ENCODE measurements at places on chromosomes 16 and 17.

DNA sequence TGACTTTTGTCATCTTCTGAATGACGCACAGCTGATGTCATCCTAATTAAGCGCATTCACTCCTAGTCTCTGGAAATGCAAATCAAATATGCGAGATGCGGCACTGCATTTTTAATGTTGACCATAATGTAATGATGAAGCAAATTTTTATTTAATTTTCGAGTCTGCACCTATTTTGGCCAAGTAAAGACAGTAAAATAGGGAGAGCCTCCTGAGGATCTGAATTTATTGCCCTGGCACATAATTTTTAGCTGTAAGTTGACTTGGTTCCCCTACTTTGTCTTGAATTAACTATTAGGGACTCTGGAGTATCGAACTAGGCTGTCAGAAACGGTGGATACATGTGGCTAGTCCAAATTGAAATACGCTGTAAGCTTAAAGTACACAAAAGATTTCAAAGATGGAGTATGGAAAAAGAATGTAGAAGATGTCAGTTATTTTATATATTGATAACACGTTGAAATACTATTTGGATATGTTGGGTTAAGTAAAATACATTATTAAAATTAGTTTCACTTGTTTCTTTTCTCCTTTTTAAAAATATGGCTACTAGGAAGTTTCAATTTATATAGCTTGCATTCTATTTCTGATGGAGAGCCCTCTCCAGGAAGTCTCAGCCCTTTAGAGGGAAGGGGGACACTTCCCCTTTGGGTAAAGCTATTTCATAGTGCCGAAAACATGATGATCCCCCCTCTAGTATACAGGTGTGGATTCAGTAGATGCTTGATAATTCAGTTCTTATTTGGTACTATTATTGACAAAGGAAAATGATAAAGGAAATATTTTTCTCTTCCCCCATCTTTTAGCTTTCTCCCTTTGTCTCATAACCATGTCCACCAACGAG lies 991 bp downstream of the KPNA2 start:
- DNase-seq: no peak

DNA sequence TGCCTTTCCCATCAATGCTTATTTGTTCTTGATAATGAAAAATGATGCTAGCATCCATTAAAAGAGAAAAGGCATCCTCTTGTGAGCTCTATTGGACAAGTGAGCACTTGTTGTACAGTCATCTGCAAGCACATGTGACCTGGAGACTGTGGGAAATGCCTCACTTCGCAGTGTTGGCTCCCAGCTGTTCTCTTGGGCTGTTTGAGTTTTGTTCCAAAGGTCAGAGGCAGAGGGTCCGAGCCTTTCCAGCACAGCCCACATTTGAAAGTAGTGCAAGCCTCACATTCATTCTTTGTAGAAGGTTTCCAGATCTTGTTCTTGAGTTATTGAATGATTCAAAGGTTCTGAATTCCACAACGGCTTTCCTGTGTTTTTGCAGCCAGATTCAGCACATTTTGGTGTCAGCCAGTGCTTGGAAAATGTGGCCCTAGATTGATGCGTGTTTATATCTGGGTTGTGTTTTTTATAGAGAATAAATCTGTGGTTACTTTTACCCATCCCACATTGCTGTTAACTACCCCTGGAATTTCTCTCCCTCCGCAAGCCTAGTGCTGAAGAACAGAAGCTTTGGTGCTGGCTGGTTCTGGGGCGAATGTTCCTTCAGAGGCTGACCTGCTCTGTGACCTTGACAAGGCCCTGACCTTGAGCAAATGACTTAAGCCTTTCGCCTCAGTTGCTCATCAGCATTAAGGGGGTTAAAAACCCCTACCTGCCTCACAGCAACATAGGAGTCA lies 49.8 kb downstream of the CDH1 start:
- DNase-seq: no peak

DNA sequence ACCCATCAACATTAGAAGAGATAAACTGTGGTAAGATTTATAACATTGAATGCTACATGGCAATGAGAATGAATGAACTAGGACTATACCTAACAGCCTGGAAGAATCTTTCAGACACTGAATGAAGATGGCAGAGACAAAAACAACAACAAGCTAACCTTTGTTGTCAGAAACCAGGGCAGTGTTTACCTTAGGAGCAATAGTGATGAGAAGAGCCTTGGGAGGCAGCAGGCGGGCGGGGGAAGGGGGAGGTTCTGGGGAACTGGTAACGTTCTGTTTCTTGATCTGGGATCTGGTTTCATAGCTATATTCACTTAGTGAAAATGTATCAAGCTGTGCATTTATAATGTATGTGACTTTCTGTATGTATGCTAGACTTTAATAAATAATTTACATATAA lies 139.0 kb upstream of the TNRC6C start:
- no peak for DNase-seq

- no peak for DNase-seq
Observed at GRCh38 chr17:11506635-11507034, 91.6 kb upstream of the DNAH9 start.

DNA sequence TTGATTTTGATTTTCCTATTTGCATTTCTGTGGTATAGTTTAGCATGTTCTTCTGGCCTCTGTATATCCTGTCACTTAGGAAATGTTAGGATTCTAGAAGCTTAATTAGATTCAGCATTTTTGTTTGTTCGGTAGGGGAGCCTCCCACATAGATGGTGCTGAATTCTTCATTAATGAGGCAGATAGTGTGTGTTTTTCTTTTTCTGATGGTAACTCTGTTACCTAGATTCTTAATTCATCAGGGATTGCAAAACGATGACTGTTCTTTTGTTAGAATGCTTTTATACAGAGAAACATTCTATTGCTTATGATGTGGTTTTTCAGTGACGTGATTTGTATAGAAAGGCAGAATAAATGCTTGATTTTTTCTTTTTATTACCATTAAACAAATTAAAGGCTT lies 19.0 kb downstream of the BANP start:
- no peak for DNase-seq

GRCh38 chr17:55770196-55770870 lies 19.5 kb downstream of the PCTP start:
- DNase-seq: peak; percentile 19

- no peak for DNase-seq
Observed at GRCh38 chr17:77542011-77542410, 401.2 kb downstream of the SEC14L1 start.

DNA sequence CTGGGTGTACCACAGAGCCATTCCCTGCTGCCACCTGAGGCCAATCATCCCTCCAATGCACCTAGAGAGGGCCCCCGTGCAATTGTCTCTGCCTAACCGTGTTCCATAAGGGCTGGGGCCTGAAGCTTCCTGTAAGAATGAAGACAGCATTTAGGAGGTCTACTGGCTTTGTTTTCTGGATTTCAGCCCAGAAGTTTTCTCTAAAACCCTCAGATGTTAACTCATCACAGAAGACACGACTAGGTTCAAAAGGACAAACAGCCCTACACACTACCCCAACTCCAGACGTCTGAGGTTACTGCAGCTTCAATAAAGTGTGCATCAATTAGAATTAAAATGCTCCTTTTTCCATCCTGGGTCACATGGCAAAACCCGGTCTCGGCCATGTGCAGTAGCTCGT lies 10.8 kb upstream of the DRG2 start:
- DNase-seq: no peak

DNA sequence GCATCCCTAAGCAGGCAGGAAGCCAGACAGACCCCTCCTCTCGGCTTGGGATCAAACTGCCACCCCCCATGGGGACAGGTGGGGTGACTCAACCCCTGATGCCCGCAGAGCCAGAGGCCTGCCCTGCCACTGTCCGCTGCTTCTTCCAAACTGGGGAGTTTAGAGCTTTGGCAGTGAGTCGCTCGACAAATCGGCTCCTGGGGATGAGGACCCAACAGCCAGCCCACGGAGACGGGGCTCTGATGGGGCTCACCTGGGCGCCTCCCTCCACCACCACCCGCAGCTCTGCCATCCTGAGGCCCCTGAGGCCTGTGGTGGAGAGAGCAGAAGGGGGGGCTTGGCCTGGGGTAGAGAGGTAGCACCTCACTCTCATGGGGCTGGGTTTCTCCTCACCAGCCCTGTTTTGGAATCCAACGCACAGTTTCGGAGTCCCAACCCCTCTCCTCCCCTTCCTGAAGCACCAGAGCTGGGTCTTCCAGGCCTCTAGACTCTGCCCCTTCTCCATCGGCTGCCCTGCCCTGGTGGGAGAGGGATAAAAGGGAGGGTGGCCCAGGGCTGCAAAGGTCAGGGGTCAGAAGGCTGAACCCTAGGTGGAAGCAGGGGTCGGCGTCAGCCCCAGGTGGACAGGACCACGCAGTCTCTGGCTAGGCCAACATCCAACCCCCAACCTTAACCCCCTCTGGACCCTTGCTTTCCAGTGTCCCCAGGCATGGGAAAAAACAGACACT lies 5.8 kb downstream of the PRSS22 start:
- DNase-seq: no peak

GRCh38 chr17:71500761-71501555 lies 619.9 kb upstream of the SOX9 start:
- no peak for DNase-seq

- peak; percentile 72 for DNase-seq
Observed at GRCh38 chr17:49210158-49211029, at the start of the genes ABI3 and GNGT2. TSS of gene ABI3 (plus strand) at chr17:49210707. CDS start at chr17:49210725, 18 bp downstream. TSS of gene GNGT2 (minus strand) at chr17:49210574. CDS start at chr17:49207422, 3,152 bp downstream.

- no peak for DNase-seq
Observed at GRCh38 chr17:33642002-33642401, 348.9 kb upstream of the ASIC2 start.

DNA sequence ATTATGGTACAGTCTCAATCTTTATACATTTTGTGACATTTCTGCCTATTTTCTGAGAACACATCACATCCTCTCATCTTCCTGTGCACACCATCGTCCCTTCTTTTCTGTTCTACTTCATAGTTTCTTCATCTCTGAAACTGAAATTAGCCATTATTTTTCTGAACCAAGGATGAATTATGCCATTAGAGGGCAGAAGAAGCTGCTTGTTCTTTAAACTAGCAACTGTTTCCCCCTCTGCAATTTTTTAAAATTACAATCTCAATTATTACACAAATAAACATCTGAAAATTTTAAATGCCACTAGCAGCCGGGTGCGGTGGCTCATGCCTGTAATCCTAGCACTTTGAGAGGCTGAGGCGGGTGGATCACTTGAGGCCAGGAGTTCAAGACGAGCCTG lies 41.3 kb downstream of the RBBP6 start:
- no peak for DNase-seq

DNA sequence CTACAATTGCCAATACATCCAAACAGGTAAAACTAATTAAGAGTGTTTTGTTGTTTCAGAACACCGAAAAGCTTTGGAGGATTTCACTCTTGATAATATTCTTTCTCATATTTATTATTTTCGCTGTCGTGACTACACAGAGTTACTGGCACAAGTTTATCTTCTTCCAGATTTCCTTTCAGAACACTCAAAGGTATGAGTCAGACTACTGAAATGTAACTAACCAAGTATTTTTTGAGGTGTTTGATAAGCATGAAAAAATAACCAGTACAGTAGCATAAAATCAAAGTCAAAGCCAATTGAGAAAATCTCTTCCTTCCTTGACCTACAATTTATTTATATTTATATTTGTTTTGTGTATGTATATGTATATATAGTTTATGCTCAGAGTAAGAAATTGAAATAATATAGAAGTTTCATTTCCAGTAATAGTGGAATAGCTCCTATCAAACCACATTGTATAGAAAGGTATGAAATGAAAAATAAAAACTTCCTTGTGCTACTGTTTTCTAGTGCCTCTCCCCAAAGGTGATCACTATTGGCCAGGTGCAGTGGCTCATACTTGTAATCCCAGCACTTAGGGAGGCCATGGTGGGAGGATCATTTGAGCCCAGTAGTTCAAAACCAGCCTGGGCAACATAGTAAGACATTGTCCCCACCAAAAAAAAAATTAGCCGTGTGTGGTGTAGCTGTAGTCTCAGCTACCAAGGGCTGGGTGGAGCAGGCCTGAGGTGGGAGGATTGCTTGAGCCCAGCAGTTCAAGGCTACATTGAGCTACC lies 10.9 kb downstream of the RAD51C start:
- DNase-seq: no peak
